AML-193 (cell line): ENCODE measurements at places on chromosomes 7 and 10.

DNA sequence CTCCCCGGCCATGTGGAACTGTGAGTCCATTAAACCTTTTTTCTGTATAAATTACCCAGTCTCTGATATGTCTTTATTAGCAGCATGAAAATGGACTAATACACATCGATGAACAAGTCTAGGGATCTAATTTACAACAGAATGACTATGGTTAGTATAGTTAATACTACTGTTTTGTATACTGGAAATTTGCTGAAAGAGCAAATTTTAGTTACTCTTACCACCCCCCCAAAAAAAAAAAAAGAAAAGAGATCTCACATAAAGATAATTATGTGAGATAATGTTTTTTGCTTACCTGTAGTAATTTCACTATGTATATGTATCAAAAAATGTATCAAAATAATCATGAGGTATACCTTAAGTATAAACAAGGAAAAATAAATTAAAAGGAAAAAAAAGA is 199.5 kb upstream of the GRM3 start:
- no peak for DNase-seq

DNA sequence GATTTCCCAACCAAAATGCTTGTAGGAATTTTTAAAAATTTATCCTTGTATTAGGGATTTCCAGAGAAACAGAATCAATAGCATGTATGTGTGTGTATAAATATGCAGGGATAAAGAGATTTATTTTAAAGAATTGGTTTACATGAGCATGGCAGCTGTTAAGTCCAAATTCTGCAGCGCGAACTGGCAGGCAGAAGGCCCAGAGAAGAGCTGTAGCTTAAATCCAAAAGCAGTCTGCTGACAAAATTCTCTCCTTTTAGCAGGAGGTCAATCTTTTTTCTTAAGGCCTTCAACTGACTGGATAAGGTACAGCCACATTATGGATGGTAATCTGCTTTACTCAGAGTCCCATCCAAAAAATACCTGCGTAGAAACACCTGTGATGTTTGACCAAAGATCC is 42.0 kb downstream of the PRR15 start:
- DNase-seq: no peak

DNA sequence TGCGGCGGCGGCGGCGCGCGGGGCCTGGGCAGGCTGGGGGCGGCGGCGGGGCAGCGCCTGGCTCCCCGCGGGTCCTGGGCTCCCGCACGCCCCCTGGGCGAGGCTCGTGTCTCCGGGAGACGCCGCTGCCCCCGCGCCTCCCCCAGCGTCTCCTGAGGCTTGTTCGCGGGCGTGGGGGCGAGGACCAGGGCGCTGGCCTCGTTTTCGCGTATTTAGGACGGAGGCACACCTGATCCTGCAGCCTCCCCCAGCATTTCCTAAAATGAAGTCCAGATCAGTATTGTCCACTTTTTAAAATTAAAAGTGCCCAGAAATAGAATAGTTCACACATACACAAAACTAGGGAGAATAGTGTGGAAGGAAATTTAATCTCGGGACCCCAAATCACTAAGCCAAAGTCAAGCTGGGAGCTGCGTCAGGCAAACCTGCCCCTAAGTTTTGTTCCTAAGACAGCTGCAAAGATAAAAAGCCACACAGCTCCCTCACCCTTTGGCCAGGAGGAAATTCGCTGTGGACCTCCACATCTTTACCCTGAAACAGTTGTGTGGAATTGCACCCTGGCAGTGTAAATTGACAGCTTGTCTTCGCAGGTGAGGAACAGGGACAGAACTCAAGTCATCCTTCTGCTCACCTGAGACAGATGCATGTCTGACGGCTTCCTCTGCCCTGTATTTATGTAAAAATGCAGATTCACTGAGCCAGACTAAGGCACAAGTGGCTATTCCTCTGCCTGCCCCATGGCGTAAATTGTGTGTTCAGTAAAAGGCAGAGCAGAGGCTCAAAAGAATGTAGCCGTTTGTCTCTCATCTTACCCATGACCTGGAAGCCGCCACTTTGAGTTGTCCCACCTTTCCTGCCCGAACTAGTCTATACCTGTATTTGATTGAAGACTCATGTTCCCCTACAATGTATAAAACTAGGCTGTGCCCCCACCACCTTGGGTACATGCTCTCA is 740 bp downstream of the GALNT11 start:
- no peak for DNase-seq

GRCh38 chr10:95865814-95866466 is 41.8 kb upstream of the CC2D2B start:
- no peak for DNase-seq
